Liver (tissue), 10 donors: ENCODE measurements at places on chromosomes 3 and 15.

GRCh38 chr15:93159930-93160329 is 70.9 kb upstream of the RGMA start:
- no peak overlapping the region for H3K4me3 ChIP-seq
- H3K4me1 ChIP-seq, result no peaks in the 10 kb centered on the region
- no peak for DNase-seq
- no peak overlapping the region for H3K27ac ChIP-seq
- no peaks in the 10 kb centered on the region for H3K36me3 ChIP-seq
- H3K27me3 ChIP-seq, result no peaks in the 10 kb centered on the region

GRCh38 chr15:42650208-42651066 is 75.0 kb downstream of the STARD9 start:
- peak; percentile 59 for DNase-seq
- H3K27ac ChIP-seq, result no peak overlapping the region
- H3K36me3 ChIP-seq, result no peaks in the 10 kb centered on the region

DNA sequence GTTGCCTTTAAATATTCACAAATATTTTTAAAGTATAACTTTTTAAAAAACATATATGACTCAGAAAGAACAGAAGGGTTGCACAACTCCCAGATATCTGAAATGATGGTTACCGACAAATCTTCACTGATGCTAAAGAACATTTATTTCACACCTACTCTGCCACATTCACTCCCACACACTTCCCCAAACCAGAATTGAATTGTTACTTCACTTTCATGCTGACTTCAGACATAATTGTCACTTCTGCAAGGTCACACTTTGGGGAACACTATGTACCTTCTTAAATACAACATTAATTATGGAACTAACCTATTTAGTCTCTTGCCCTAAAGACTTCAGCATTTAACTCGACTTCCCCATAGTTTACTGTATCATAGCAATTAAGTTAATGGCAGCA is 795.1 kb downstream of the FHIT start:
- H3K36me3 ChIP-seq, result no peaks in the 10 kb centered on the region
- no peaks in the 10 kb centered on the region for H3K4me1 ChIP-seq
- no peak overlapping the region for H3K27ac ChIP-seq
- no peaks in the 10 kb centered on the region for H3K27me3 ChIP-seq
- DNase-seq, result no peak

- no peak overlapping the region for H3K4me3 ChIP-seq
- no peak overlapping the region for H3K27ac ChIP-seq
- peaks cover 9% of the 10 kb centered on the region for H3K4me1 ChIP-seq
- DNase-seq, result no peak
These were observed 26.8 kb upstream of the PPP4R2 start for GRCh38 chr3:72969766-72970165.
